Pulmonary artery endothelial cell (primary cell): ENCODE measurements at places on chromosomes 11 and 22. TPM values are rescaled to one million over a fixed set of nuclear protein-coding genes. Genes with fewer than 3 reads are reported as not detected.

The ADM2 gene
- total RNA-seq = 0.18 and 0.20 TPM in 2 replicates

GRCh38 chr11:64482588-64482987 is 108.4 kb upstream of the SLC22A12 start:
- no peak for DNase-seq

GRCh38 chr11:8746331-8746974 is 63.9 kb downstream of the RPL27A start:
- DNase-seq = no peak

DNA sequence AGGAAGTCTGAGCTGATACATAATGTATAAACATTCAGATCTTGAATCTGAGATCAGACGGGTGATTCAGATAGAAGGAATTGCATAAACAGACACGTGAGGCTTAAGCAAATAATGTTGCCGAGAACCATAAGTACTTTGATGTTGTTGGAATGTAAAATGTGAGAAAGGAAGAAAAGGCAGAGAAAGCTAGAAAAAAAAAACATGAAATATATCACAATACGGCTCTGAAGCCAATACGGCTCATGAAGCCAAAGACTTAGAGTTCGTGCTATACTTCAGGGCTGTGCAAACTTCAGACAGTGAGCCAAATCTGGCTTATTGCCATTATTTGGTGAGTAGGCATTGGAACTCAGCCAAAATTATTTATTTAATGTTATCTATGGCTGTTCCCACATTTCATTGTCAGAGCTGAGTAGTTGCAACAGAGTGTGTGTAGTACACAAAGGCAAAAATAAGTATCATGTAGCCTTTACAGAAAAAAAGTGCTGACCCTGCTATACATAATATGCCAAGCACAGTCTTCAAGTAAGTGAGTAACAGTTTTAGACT is 673.3 kb downstream of the CNTN5 start:
- no peak for DNase-seq

DNA sequence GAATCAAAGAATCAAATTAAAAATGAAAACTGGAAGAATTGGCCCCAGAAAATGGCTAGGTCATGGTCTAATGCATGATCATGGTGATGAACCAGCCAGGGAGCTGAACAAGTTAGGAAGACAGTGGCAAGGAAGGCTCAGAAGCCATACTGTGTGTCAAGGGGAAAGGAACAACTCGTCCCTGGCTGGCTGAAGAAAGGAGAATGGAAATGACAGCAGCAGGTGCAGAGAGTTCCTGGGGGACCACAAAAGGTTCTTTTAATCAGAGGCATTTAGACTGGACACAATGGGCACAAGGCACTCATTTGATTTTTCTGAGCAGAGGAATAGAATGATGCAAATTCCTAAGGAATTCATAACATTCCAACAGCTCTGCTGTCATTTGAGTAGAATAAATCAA is 209.9 kb downstream of the LARGE1 start:
- no peak for DNase-seq

DNA sequence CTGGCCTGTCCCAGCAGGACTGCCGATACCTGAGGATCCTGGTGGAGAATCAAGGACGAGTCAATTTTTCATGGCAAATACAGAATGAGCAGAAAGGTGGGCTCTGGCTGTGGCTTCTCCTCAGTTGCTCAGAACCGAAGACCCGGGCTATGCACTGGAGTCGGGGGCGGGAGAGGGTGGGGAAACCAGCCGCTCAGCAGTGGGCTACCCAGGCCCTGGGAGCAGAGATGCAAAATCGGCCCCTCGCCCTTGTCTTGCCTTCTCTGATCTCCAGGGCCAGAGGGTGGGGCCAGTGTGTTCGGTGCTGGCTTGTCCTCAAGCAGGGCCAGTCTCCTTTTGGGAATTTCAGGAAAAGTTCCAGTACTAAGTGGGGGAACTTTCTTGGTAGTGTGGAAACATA is 18.4 kb upstream of the GLB1L2 start:
- DNase-seq = no peak

DNA sequence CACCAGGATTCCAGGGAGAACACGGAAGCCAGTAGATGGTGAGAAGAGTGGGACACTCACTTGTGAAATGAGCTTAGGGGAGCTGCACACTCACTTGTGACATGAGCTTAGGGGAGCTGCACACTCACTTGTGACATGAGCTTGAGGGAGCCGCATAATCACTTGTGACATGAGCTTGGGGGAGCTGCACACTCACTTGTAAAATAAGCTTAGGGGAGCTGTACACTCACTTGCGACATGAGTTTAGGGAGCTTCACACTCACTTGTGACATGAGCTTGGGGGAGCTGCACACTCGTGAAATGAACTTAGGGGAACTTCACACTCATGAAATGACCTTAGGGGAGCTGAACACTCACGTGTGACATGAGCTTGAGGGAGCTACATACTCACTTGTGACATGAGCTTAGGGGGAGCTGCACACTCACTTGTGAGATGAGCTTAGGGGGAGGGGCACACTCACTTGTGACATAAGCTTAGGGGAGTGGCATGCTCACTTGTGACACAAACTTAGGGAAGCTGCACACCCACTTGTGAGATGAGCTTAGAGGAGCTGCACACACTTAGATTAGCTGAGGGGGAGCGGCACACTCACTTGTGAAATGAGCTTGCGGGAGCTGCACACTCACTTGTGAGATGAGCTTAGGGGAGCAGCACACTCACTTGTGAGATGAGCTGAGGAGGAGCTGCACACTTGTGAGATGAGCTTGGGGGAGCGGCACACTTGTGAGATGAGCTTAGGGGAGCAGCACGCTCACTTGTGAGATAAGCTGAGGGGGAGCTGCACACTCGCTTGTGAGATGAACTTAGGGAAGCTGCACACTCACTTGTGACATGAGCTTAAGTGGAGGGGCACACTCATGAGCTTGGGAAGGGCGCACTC is 59.0 kb downstream of the NCAPD3 start:
- no peak for DNase-seq

DNA sequence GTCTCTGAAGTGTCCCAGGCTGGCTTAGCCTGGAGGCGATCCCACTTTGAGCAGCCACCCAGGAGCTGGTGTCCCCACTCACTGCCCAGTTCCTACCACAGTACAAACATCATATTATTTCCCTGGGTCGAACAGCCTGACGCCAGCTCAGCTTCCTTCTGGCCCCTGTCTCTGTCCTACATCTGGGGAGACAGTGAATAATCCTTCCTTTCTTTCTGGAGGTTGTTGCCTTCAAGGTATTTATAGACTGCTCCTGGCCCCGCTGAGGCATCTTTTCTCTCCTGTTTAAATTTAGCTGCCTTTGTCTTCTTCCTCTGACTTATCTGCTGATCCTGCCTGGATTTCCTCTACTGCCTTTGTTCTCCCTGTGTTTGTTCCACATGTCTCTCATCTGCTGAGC is 56.8 kb upstream of the LRRC55 start:
- DNase-seq = no peak

GRCh38 chr22:33917744-33918406 is 2.4 kb downstream of the LARGE1 start:
- no peak for DNase-seq

GRCh38 chr22:36349726-36350125 is 38.0 kb downstream of the MYH9 start:
- DNase-seq = no peak
